ENCODE measurements at places on chromosomes 11 and 22. TPM values are rescaled to one million over a fixed set of nuclear protein-coding genes. Genes with fewer than 3 reads are reported as not detected.

FGF4 gene
- total RNA-seq: not detected

GRCh38 chr11:63510360-63511047, 4.6 kb downstream of the LGALS12 start:
- H3K4me1 ChIP-seq: peaks cover 5% of the 10 kb centered on the region
- H3K36me3 ChIP-seq: no peaks in the 10 kb centered on the region
- DNase-seq: peak; percentile 53
- no peaks in the 10 kb centered on the region for H3K27me3 ChIP-seq
- no peak overlapping the region for H3K4me3 ChIP-seq

- peak overlapping the region; percentile 63 for H3K4me3 ChIP-seq
- DNase-seq: no peak
- no peak overlapping the region for H3K27ac ChIP-seq
- H3K27me3 ChIP-seq: no peaks in the 10 kb centered on the region
Measured at GRCh38 chr22:29313576-29314466, 1.7 kb downstream of the RASL10A start.

EHF gene
- not detected for total RNA-seq

DNA sequence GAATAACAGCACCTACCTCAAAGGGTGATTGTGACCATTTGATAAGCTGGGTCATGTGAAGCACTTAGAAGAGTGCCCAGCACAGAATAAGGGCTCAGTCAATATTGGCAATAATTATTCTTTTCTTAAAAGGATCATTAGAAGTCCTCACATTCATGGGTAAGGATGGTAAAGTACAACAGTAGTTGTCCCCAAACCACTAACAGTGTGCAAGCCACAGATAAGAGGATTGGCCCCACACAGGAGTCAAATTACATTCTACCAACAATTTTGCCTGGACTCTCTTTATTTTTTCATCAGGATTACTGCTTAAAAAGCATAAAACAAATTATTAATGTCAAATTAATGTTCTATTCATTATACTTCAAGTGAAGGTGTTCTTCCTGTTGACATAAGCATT, 271.5 kb upstream of the PDGFD start:
- H3K4me1 ChIP-seq: no peaks in the 10 kb centered on the region
- H3K27ac ChIP-seq: no peak overlapping the region
- H3K27me3 ChIP-seq: no peaks in the 10 kb centered on the region
- H3K36me3 ChIP-seq: no peaks in the 10 kb centered on the region
- H3K4me3 ChIP-seq: no peak overlapping the region

DNA sequence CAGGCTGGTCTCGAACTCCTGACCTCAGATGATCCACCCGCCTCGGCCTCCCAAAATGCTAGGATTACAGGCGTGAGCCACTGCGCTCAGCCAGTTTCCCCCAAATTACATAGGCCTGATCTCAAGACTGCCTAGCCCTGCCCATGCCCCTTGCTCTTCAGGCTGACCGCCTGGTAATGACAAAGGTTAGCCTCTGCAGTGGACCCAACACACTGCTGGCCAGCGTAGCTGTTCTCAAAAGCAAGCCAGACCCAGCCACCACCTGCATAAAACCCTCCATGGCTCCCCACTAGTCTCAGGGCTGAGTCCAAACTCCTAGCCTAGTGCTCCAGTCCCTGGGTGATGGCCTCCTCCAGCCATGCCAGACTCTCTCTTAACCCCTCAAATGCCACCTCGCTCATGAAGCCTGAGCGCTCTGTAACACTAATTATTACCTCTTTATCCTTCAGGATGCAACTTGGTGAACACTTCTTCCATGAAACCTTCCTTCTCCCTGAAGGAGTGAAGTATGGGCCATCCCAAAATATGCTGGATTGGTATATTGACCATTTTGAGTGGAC, 836 bp upstream of the RSPH14 start:
- H3K27ac ChIP-seq: no peak overlapping the region
- H3K4me3 ChIP-seq: no peak overlapping the region
- H3K27me3 ChIP-seq: no peaks in the 10 kb centered on the region

MPPED1 gene
- not detected for total RNA-seq

MS4A12 gene
- total RNA-seq: not detected

PARVG gene
- total RNA-seq: not detected

GRCh38 chr11:45436118-45436517, 150.0 kb upstream of the SYT13 start:
- no peak for DNase-seq
- H3K36me3 ChIP-seq: no peaks in the 10 kb centered on the region
- H3K4me3 ChIP-seq: no peak overlapping the region
- H3K4me1 ChIP-seq: no peaks in the 10 kb centered on the region
- H3K27me3 ChIP-seq: peaks cover 13% of the 10 kb centered on the region

GRCh38 chr11:35185696-35186095, 46.7 kb downstream of the CD44 start:
- H3K4me1 ChIP-seq: no peaks in the 10 kb centered on the region
- H3K27ac ChIP-seq: no peak overlapping the region
- no peaks in the 10 kb centered on the region for H3K27me3 ChIP-seq
- DNase-seq: no peak
- no peak overlapping the region for H3K4me3 ChIP-seq

DAGLA gene
- total RNA-seq: 2.5 TPM

DNA sequence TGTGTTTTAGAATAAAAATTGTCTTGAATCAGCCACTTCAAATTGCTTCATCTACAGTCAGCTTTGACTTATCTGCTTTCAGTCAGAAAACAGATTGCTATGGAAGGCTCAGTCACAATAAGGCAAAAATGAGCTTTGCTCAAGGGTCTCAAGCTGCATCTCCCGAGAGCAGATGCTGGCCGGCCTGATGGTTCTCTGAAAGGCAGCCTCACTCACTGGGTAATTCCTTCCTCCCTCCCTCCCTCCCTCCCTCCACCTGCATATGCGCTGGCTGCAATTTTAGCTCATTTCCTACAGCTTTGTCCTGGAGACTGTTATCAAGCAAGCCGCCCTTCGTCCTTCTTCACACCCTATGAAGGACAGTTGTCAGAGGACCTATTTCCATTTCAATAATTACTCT, 1.6 kb upstream of the IZUMO1R start:
- H3K27ac ChIP-seq: no peak overlapping the region
- no peaks in the 10 kb centered on the region for H3K36me3 ChIP-seq
- H3K27me3 ChIP-seq: no peaks in the 10 kb centered on the region
- no peaks in the 10 kb centered on the region for H3K4me1 ChIP-seq

DNA sequence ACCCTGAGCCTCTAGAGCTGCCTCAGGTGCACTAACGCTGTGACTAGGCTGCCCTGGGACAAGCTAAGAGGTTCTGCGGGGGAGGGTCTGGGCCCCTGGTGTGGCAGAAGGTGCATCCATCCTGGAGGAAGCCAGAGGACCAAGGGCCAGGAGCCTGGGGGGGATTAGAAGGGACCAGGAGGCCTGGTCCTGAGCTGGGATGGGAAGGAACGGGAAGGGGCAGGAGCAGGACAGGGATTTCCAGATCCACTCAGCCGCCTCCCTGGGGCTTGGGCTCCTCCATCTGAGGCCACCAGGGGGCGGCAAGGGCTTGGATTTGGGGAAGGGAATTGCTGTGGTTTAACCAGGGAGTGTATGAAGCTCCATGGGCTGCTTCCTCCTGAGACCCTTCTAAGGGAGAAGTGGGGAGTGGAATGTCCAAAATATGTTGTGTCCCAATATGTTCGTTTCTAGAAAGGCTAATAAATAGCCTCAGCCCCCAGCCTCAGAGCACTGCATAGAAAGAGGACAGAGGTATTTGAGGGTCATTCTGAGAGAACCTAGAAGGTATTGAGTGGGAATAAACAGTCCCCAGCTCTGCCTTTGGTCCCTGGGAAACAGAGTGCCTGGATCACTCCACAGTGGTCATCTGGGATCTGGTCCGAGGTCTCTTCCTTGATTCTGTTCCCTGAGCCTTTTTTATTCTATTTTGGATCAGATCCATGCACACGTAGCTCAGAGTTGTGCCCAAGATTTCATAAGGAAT, 17.4 kb upstream of the PRAME start:
- peak; percentile 67 for DNase-seq
- no peak overlapping the region for H3K4me3 ChIP-seq
- no peaks in the 10 kb centered on the region for H3K36me3 ChIP-seq
- no peaks in the 10 kb centered on the region for H3K4me1 ChIP-seq
- 0 out of 2 replicates have a peak, but pooled peaks cover 7% of the 10 kb centered on the region for H3K27me3 ChIP-seq

DNA sequence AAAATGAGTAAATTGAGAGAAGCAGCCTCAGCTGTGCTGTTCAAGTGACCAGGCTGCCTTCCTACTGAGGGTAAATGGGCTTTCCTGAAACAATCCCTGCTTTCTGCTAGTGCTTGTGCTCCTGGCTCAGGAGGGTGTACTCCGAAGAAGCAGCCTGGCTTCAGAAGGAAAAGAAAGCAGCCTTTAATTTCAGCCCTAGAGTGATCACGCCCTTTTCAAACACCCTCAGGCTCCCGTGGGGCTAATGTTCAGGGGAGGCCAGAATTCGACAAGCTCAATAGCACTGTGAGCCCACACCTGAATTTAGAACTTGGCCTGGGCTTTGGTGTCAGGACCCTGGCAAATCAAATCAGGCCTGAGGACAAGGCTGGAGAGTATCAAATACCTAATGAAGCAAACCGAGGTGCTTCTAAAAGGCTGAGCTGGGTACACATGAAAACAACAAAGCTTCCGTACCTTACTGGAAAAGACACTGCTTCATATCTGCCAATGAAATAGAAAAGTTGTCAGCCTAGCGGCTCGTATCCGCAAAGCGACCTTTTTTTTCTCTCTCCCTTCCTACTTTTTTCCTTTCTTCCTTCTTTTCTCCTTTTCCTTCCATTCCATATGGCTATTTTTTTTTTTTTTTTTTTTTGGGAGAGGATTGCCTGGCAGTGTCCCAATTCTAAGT, 387.8 kb downstream of the SOX6 start:
- H3K4me1 ChIP-seq: peaks cover 3% of the 10 kb centered on the region
- H3K27me3 ChIP-seq: no peaks in the 10 kb centered on the region
- no peak overlapping the region for H3K27ac ChIP-seq

CFAP300 gene
- not detected for total RNA-seq

DNA sequence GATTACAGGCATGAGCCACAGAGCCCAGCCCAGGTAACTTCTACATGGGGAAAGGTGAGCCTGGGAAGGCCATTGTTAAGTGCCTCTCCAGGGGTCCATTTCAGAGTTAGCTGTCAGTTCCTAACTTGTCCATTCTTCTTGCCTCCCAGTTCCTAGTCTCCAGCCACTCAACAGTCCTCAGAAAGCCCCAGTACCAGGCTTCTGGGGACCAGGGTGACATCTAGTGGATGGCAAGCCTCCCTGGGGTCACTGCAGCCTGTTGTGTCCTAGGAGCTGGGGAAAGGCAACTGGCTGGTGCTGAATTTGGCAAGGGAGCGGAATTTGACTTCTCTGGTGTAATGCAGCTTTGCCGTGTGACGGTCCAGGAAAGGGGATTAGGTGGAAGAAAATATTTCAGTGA, 2.1 kb downstream of the LGALS12 start:
- DNase-seq: peak; percentile 54
- H3K4me3 ChIP-seq: no peak overlapping the region
- H3K27ac ChIP-seq: no peak overlapping the region
- H3K36me3 ChIP-seq: no peaks in the 10 kb centered on the region
- H3K4me1 ChIP-seq: peaks cover 5% of the 10 kb centered on the region

GRCh38 chr22:42820045-42820763, 36.9 kb downstream of the ARFGAP3 start:
- no peak overlapping the region for H3K4me3 ChIP-seq
- H3K36me3 ChIP-seq: peaks cover 46% of the 10 kb centered on the region
- H3K4me1 ChIP-seq: no peaks in the 10 kb centered on the region

OR2D2 gene
- total RNA-seq: not detected

Measured in SJCRH30 (cell line).